ENCODE measurements at places on chromosomes 12 and 14. TPM values are rescaled to one million over a fixed set of nuclear protein-coding genes. Genes with fewer than 3 reads are reported as not detected.

Gene ASCL1
- not detected for total RNA-seq

Gene HSPB8
- 58.1 TPM for total RNA-seq

Gene EPS8
- 150 TPM for total RNA-seq

Gene LYZ
- total RNA-seq, result 1,541 TPM

Gene SLC25A21
- total RNA-seq, result 1.6 TPM
